ENCODE measurements at places on chromosomes 16 and 17.

DNA sequence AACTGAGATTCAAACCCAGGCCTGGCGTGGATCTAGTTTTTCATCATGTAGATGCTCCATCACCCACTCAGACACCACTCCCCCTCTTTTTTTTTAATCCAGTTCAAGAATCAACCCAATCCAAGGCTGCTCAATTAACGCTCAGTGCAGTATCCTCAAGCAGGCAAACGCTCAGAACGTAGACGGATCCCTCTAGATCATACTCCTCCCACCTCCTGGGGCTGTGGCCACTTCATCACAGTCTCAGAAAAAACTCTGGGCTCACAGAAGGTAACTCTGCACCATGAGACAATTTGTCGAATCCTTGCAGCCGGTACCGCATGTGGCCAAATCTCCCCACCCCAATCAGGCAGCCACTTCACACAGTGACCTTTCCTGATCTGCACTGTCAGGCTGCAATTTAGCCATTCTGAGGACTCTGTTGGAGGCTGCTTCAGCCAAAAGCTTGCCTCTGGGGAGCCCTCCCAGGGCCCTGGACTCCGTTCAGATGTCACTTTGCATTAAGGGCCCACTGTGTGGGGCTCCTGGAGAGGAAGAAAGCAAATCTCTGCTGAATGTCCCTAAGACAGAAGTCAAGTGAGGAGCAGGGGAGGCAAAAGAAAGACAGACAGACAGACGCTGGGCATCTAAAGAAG lies 183.5 kb downstream of the XYLT1 start:
- DNase-seq: no peak

DNA sequence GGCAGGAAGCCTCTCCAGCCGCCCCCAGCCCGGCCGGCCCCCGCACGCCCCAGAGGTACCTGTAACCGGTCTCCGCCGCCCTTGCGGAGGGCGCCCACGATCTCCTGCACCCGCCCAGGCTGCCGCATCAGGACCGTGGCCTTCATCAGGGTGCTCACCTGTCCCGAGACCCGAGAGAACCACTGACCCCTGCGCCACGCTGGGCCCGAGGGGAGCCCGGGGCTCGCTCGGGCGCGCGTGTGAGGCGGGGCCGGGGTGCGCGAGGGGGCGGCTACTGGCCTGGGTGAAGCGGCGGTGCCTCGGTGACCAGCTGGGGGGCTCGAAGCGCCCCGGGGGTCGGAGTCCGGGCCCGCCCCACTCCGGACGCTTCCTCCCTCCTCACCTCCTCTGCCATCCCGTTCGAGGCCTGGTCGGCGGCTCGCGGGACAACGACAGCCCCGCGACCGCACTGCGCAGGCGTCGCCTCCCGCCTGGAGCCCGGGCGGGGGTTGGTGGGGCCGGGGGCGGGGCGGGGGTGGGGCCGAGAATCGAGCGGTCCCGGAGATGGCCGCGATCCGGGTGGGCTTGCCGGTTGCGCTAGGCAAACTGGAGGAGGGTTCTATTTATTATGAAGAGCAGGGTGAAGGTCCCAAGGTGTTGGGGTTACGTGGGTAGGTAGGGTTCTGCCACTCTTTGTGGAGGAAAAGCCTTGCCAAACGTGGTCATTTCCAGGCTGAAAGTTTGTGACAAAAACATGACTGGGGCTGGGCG lies at the start of gene NT5C3B:
NT5C3B (minus strand) TSS at position 433 of the 750 bp plus-strand sequence; CDS start at position 394, 39 bp downstream.
- no peak for DNase-seq

DNA sequence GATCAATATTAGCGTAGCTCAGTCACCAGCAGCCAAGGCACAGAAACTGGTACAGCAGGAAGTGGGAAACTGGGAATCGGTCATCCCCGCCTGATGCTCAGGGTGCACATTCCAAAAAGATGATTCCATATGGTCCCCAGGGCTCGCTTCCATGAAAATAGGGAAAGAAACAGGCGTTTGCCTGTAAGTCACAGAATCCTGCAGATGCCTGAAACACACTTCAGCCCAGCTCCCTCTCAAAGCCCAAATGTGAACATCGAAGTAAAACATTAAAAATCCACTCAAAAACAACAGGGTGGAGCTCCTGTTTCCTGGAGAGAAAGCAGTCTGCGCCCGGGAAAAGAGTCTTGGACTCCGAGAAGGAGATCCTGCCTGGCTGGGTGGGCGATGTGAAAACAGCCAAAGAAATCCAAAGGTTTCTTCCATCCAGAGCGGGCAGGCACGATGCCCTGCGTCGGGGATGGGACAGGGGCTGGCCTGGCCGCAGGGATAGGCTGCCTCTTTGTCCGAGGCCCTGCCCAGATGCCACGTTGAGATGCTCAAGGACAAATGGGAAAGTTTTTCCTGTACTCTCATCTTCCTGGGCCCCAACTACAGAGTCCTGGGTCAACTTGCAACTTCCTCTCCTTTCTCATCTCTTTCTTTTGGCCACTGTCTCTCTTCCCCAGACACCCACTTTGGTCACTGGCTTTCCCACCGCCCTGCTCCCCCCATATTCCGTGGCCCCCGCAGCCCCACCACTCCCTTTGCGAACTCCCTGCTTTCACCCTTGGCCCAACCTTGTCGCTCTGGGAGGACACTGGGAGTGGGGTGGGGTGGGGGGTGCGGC lies 743 bp downstream of the WIPI1 start:
- DNase-seq: peak; percentile 41

GRCh38 chr16:22225060-22225459 lies 19.0 kb downstream of the EEF2K start:
- DNase-seq: no peak

DNA sequence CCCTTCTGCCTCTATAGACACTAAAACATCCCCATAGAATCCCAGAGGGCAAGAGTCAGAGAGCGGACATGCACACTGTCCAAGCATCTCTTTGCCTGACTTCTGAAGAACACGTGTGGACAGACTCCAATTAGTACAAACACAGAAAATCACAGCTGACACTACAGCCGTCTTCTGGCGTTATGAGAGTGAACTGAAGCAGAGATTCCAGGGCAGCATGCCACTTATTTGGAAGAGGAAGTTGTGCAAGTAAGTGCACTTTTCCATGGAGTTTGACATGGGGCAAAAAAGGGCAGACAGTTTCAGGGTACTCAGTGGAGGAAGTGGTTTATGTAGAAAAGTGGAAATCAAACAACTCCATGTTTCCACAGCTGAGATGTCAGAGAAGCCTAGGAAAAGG lies 16.8 kb upstream of the ZNF287 start:
- DNase-seq: no peak

GRCh38 chr16:3637371-3637923 lies 17.0 kb upstream of the DNASE1 start:
- no peak for DNase-seq

- no peak for DNase-seq
These were observed 185.5 kb upstream of the SOX9 start for GRCh38 chr17:71935341-71935740.

- DNase-seq: no peak
These were observed 15.1 kb upstream of the GUCY2D start for GRCh38 chr17:7987112-7987893.

DNA sequence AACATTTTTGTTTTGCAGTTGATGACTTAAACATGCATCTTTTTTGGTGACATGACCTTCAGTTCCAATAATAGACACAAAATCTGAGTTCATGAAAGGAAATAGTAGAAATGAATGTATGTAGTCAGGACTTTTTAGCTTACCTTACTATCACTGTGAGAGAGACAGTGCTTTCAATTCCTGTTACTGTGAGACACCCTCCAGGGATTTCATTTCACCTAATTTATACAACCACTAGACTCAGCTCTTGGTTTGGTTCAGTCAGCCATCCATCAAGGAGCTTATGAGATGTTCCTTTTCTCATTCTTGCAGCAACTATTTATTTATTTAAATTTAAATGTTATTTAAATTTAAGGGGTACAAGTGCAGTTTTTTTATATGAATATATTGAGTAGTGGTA lies 77.9 kb downstream of the MAP2K4 start:
- no peak for DNase-seq
